ENCODE measurements at places on chromosomes 3 and 15. TPM values are rescaled to one million over a fixed set of nuclear protein-coding genes. Genes with fewer than 3 reads are reported as not detected.

- DNase-seq, result no peak
Measured at GRCh38 chr15:70636540-70637165, 126.7 kb downstream of the UACA start.

DNA sequence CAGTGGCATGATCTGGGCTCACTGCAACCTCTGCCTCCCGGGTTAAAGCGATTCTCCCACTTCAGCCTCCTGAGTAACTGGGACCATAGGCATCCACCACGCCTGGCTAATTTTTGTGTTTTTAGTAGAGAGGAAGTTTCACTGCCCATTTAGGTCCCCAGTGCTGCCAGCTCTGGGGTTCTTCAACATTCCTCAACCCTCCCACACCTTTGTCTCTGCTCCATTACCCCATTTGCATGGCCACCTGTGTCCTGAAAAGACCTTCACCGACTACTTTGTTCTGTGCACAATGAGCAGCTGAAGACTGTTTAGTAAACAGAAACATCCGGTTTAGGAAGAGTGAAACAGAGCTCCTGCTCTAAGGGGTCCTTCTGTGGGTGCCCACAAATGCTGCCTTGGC lies 92.0 kb downstream of the FAM43A start:
- DNase-seq, result no peak

GRCh38 chr3:38969317-38970235 lies 82.2 kb downstream of the SCN11A start:
- no peak for DNase-seq

GRCh38 chr3:59653405-59654122 lies 603.7 kb upstream of the CFAP20DC start:
- DNase-seq, result no peak

- peak; percentile 35 for DNase-seq
Measured at GRCh38 chr3:119810018-119810435, 28.1 kb downstream of the NR1I2 start.

GRCh38 chr3:177830411-177830849 lies 633.1 kb upstream of the TBL1XR1 start:
- peak; percentile 15 for DNase-seq

Gene ACSBG1
- not detected for total RNA-seq

Gene VWA5B2
- 6.0 TPM for total RNA-seq

Gene MFGE8
- total RNA-seq, result 77.5 TPM

Data from body of pancreas (tissue), 4 donors.